CD8-positive, alpha-beta memory T cell (primary cell): ENCODE measurements at places on chromosomes 11 and 22.
A peak's percentile ranks its signal among the peaks of the same experiment; 100 is the strongest.

DNA sequence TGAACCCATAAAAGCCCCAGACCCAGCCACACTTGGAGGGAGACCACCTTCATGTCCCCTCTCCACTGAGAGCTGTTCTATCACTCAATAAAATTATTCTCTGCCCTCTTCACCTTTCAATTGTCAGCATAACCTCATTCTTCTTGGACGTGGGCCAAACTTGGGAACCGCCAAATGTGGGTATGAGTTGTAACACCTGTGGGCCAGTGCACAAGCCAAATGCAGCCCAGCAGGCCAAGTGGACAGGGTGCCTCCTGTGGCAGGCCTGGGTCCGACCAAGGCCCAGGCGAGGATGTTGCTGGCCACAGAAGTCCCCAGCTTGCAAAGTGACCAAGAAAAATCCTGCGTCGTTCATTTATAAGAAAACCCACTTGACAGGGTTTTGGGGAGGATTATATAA is 621.2 kb downstream of the METTL15 start:
- H3K27ac ChIP-seq = no peak overlapping the region
- H3K36me3 ChIP-seq = no peaks in the 10 kb centered on the region
- H3K27me3 ChIP-seq = no peaks in the 10 kb centered on the region

GRCh38 chr11:11725438-11725837 is 103.6 kb upstream of the GALNT18 start:
- no peak for DNase-seq
- no peaks in the 10 kb centered on the region for H3K36me3 ChIP-seq
- H3K27ac ChIP-seq = no peak overlapping the region

DNA sequence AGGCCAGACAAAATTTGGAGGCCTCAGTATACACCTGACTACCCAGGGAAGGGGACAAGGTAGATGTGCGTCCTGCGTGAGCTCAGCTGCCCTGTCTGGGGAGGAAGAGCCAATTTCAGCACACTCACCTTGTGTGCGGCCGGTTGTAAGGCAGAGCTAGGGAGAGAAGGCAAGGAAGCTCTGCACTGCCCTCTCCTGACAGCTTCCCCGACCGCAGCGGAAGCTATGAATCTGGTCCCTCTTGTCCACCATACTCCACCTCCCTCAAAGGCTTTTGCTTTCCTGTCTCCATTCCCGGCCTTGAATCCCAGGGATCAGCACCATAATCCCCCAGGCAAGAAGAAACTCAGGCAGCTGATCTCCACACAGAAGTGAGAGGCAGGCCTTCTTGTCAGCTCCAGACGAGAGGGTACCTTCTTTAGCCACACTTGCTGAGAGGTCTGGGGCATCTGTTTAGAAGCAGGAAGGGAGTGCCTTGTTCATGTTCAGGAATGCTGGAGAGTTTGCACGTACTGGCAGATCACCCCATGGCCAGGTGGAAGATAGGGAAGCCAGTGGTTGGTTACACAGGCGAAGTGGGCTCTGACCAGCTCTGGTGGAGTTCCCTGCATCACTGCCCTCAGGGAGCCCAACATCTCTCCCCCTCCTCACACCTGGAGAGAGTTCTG is 62.5 kb downstream of the FEZ1 start:
- H3K36me3 ChIP-seq = no peaks in the 10 kb centered on the region
- H3K4me3 ChIP-seq = no peak overlapping the region
- no peaks in the 10 kb centered on the region for H3K4me1 ChIP-seq
- DNase-seq = no peak

GRCh38 chr22:46638601-46639431 is 18.6 kb downstream of the GRAMD4 start:
- H3K27me3 ChIP-seq = no peaks in the 10 kb centered on the region
- H3K4me3 ChIP-seq = no peak overlapping the region
- H3K36me3 ChIP-seq = no peaks in the 10 kb centered on the region
- H3K27ac ChIP-seq = no peak overlapping the region
- DNase-seq = no peak

- no peaks in the 10 kb centered on the region for H3K36me3 ChIP-seq
- H3K4me1 ChIP-seq = no peaks in the 10 kb centered on the region
- DNase-seq = no peak
- H3K27me3 ChIP-seq = no peaks in the 10 kb centered on the region
These were observed 12.7 kb downstream of the TMEM45B start for GRCh38 chr11:129828301-129828836.

- H3K4me3 ChIP-seq = no peak overlapping the region
- H3K27me3 ChIP-seq = no peaks in the 10 kb centered on the region
- DNase-seq = no peak
- H3K4me1 ChIP-seq = no peaks in the 10 kb centered on the region
These were observed 9.0 kb upstream of the PCF11 start for GRCh38 chr11:83147895-83148294.

DNA sequence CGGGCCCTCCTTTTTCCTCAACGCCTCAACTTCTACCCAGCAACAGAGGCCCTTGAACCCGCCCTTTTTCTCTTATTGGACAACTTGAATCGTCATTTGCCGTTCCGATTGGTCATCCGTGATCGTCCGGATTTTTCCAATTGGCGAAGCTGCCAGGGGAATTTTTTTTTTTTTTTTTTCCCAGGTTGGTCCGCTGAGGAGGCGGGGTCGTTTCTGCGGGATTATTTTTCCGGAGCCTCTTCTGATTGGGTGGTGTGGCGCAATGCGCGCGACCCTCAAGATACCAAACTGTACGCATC is 465 bp upstream of the TTC9C start:
- peak overlapping the region; percentile 90 for H3K27ac ChIP-seq
- peaks cover 17% of the 10 kb centered on the region for H3K36me3 ChIP-seq
- H3K4me3 ChIP-seq = peak overlapping the region; percentile 99
- peaks cover 43% of the 10 kb centered on the region for H3K4me1 ChIP-seq
- peak; percentile 92 for DNase-seq
- H3K27me3 ChIP-seq = no peaks in the 10 kb centered on the region

- no peaks in the 10 kb centered on the region for H3K36me3 ChIP-seq
- H3K27me3 ChIP-seq = no peaks in the 10 kb centered on the region
- H3K27ac ChIP-seq = no peak overlapping the region
These were observed 15.6 kb downstream of the SREBF2 start for GRCh38 chr22:41848468-41848867.

- no peak overlapping the region for H3K27ac ChIP-seq
- no peak overlapping the region for H3K4me3 ChIP-seq
- no peaks in the 10 kb centered on the region for H3K27me3 ChIP-seq
- DNase-seq = no peak
These were observed 8.1 kb downstream of the FBXO7 start for GRCh38 chr22:32482708-32483107.
